A549 treated with CpdA at 1 μM for 4 hours (cell line): ENCODE measurements at places on chromosomes 7 and 10. TPM values are rescaled to one million over a fixed set of nuclear protein-coding genes. Genes with fewer than 3 reads are reported as not detected.

The TAC1 gene
- 0.30 TPM in 1 of 5 replicates, not detected in the others for total RNA-seq

The SPDYE5 gene
- total RNA-seq = not detected in 5 replicates

The SMARCD3 gene
- total RNA-seq = 8.9 to 12.0 TPM (median 11.2 TPM) in 5 replicates

The CNTNAP2 gene
- total RNA-seq = 0.03 TPM in 1 of 5 replicates, not detected in the others

The ZNF394 gene
- 15.1 to 19.6 TPM (median 18.5 TPM) in 5 replicates for total RNA-seq
